ENCODE measurements at places on chromosomes 2 and 18.

DNA sequence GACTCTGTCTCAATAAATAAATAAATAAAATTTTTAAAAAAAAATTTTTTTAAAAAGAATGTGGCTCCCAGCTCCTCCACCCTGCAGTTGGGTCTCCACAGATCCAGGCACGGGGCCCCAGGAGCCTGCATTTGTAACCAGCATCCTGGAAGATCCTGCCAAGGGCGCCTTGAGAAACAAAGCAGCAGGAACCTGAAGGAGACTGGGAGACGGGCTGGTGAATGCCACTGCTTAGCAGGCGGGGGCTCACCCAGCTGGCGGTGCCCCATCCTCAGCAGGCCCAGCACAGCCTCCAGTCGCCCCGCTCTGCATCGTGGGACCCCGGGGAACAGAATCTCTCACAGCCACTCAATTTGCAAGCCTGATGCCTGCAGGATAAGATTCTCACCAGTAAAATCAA lies 187.5 kb upstream of the SALL3 start:
- DNase-seq, result no peak

- no peak for DNase-seq
Measured at GRCh38 chr2:120350801-120351320, 4.9 kb downstream of the INHBB start.

GRCh38 chr2:72992734-72993102 lies 75.4 kb downstream of the EMX1 start:
- DNase-seq, result no peak

- DNase-seq, result no peak
Measured at GRCh38 chr18:10500038-10500437, 25.8 kb upstream of the NAPG start.
